ENCODE measurements at places on chromosomes 1 and 21.

DNA sequence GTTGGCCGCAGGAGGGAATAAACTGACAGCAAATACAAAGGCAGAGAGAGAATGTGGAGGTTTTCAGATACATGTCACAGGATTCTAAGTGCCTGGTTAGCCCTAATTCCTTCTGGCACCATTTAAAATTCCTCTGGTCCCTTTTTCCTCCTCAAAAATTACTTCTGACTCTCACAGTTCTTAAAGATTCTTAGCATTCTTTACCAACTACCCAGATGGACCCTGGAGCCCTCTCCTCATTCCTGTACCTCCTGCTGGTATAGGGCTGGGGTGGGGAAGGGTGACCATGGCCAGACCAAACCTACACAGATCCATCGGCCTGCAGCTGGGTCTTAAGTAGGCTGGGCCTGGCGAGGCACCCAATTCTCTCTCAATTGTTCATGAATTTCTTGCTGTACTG, 7.2 kb downstream of the MKNK1 start:
- no peak for DNase-seq

- peak; percentile 78 for DNase-seq
Observed at GRCh38 chr1:166166698-166167571, at the start of gene FAM78B. FAM78B (minus strand) TSS chr1:166167001; CDS start chr1:166166248, 753 bp downstream.

- no peak for DNase-seq
Observed at GRCh38 chr1:93965888-93966287, 56.7 kb upstream of the GCLM start.

GRCh38 chr1:58162952-58163550, 383.5 kb downstream of the OMA1 start:
- DNase-seq, result no peak

GRCh38 chr1:156747742-156748669, 3.5 kb downstream of the HDGF start:
- no peak for DNase-seq

- no peak for DNase-seq
Observed at GRCh38 chr1:192809307-192810252, 741 bp downstream of the RGS2 start.

DNA sequence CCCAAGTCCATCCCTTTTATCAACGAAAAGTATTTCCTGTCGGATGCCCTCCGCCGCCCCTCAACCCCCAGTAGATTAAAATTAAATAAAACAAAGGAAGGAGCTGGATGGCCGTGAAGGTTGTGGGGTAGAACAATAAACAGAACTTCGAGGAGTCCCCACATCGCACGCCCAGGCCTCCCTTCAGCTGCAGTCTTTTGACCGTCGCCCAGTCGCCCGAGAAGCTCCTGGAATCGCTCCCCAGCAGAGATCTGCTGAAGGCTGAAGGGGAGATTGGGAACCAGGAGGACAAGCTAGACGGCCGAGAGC, 905 bp downstream of the BARHL2 start:
- DNase-seq, result no peak

- no peak for DNase-seq
Observed at GRCh38 chr1:90616395-90616794, 100.7 kb downstream of the BARHL2 start.

- no peak for DNase-seq
Observed at GRCh38 chr1:30462826-30463425, 260.5 kb downstream of the MATN1 start.

- DNase-seq, result no peak
Observed at GRCh38 chr21:33964706-33965325, 49.2 kb upstream of the ATP5PO start.

- no peak for DNase-seq
Observed at GRCh38 chr1:18341291-18342069, 139.2 kb upstream of the KLHDC7A start.

GRCh38 chr1:181737056-181737455, 253.7 kb downstream of the CACNA1E start:
- DNase-seq, result no peak

- DNase-seq, result no peak
Observed at GRCh38 chr1:219085082-219085481, 88.6 kb upstream of the LYPLAL1 start.

DNA sequence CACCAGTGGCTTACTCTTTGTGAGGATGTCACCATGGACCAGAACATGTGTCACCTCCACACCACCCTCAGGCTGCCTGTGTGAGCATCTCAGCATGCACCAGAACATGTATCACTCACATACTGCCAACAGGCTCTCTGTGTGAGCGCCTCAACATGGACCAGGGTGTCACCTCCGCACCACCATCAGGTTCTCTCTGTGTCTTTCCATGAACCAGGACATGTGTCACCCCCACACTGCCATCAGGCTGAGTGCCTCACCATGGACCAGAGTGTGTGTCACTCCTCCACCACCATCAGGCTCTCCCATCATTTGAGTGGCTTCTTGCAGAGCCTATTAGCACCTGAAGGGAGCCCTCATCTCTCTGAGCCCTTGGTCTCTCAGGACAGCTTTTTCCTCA, 125.2 kb downstream of the ZNF648 start:
- DNase-seq, result peak; percentile 4

GRCh38 chr1:118899340-118899739, 88.8 kb downstream of the TBX15 start:
- no peak for DNase-seq

DNA sequence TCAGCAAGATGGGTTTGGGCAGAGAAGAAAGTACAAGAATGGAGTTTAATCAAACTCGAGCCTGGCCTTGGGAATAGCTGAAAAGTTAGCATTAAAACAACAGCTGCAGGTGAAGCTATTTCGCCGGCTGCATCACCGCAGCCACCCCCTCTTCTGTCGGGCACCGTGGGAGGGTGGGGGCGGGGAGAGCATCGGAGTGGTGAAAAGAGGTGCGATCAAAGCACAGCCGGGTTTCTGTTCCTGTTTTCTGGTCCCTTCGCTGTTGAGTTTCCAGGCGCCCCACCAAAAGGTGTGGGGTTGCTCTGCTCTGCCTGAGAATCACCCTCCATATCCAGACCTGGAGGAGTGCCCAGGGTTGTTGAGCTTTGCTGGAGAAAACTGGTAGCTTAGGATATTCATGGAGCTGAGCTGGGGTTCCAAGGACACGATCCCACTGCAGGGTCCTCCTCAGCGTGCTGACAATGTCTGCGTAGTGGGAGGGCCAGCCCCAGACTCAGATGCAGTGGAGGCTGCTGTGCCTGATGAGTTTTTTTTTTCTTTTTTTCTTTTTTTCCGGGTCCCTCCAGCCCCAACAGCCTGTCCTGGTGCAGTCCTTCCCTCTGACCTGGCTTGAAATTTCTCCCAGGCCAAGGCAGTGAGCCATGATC, 127.5 kb upstream of the C1orf174 start:
- DNase-seq, result peak; percentile 61

- no peak for DNase-seq
Observed at GRCh38 chr21:38984982-38985567, 179.3 kb downstream of the ETS2 start.

GRCh38 chr1:110083866-110084226, 13.4 kb upstream of the ALX3 start:
- no peak for DNase-seq

- DNase-seq, result no peak
Observed at GRCh38 chr1:211135342-211135950, 1.5 kb upstream of the KCNH1 start.

DNA sequence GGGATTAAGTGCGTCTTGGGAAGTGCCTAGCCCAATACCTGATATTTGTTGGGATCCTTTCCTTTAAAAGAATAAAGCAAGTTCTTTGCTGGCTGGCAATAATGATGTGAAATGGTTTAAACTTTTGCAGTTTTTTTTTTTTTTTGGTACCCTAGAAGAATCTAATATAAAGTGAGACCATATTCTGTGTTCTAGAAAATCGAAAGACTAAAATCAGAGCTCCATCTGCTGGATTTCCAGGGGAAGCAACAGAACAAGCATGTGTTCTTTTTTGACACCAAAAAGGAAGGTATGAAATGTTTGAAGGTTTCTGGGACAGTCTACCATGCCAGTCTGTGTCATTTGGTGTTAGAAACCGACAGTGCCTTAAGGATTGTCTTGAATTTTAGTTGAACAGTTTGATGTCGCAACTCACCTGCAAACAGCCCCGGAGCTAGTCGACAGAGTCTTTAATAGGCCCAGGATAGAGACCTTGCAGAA, 6.4 kb downstream of the UTP11 start:
- DNase-seq, result no peak

- no peak for DNase-seq
Observed at GRCh38 chr1:220184506-220184905, 87.7 kb downstream of the RAB3GAP2 start.

- no peak for DNase-seq
Observed at GRCh38 chr1:197915862-197916499, 1.2 kb upstream of the LHX9 start.

- DNase-seq, result no peak
Observed at GRCh38 chr21:15152591-15152990, 87.8 kb upstream of the NRIP1 start.

All from GM19239 (cell line).